Activated CD4-positive, alpha-beta T cell treated with anti-CD3 and anti-CD28 coated beads, Interleukin-2, Interleukin-6, amounts not matched to agents 100 ng/mL and 50 ng/mL, durations not matched to agents 16 hours and 8 hours (primary cell): ENCODE measurements at places on chromosomes 4 and X.

DNA sequence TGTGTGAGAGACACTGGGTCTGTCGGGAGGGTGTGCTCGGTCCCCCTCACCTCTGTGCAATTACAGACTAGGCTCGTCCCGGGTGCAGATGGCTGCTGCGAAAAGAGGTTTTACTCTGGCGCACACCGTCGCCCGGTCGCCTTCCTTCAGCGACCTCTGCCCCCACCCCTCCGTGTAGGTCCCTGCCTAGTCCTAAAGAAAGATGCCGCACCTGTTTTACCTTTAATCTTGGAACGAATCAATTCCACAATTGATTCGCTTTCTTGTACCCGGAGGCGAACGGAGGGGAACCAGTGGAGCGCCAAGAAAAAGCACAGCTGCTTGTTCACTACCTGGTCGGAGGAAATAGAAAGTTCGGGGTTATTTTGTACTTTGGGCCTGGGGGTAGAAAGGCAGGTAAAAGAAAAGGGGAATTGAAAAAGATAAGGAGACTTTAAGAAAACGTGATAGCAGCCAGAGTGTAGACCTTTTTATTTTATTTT is 1.2 kb downstream of the NPNT start:
- no peak for DNase-seq

GRCh38 chr4:115274545-115274944 is 161.1 kb upstream of the NDST4 start:
- DNase-seq = peak; percentile 17

DNA sequence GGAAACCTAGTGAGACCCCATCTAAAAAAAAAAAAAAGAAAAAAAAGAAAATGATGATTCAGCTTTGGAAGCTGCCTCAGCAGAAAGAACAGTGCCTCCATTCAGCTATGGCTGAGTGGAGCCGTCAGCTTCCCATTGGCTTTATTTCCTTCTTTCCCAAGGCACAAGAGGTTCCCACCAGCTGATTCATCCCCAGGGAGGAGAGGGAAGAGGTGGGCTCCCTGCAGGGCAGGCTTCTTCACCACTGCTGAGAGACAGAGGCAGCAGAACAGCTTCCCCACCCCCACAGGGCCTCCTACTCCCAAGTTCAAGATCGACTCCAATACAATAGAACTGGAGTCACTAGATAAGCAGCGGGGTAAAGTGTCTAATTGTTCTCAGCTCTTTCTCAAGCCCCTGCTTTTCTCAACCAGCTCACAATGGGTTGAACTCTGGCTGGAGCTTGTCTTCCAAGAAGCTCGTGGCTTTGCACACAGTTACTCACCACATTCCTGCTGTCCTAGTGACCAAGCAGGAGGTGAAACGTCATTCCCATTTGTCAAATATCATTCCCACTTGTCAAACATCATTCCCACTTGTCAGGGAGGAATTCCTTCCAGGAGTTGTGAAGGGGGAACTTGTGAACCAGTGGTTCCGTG is 47.8 kb downstream of the FHDC1 start:
- DNase-seq = no peak

- peak; percentile 12 for DNase-seq
Observed at GRCh38 chrX:18873189-18873791, 110.6 kb downstream of the PHKA2 start.

DNA sequence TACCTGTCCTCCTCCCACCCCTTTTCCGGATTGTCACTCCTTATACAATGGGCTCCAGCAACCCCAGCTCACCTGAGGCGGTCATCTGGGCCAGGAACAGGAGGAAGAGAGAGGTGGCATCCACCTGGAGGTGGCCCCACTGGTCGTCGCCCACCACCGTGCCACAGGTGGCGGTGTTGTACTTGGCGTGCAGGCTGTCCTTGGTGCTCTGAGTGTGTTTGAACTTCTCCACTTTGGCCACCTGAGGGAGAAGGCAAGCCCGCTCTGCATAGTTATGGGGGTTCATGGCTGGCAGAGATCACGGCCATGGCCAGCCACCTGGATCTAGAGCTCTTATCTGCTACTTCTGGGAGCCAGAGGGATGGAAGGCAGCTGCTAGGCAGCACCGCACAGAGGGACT is 32.9 kb downstream of the PHKA2 start:
- no peak for DNase-seq

DNA sequence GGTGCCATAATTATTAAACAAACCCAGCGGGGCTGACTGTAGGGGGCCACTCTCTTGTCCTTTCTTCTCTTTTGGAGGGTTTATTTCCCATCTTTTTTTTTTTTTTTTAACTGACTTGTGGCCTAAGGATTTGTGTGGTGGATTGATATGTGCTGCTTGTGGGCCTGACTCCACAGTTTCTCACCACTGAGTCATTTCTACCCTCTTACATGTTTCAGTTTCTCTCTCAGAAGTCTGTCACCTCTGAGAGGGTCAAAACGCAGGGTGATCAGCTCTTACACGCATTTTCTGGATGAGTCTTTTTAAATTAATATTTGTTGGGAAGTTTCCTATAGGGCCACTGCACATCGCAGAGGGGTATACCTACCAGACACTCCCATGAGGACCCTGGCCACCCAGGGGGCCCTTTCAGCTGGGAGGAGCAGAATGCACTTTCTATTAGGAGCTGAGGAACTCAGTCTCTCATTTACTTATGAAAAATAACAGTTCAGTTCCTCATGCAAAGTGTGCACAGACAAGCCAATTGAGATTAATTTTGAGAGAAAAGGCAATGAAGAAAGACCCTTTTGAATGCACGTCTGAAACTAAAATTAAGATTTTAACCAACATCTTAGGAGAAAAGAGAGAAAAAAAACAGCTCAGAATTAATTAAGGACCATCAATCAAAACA is 407.9 kb downstream of the TECRL start:
- DNase-seq = peak; percentile 2

DNA sequence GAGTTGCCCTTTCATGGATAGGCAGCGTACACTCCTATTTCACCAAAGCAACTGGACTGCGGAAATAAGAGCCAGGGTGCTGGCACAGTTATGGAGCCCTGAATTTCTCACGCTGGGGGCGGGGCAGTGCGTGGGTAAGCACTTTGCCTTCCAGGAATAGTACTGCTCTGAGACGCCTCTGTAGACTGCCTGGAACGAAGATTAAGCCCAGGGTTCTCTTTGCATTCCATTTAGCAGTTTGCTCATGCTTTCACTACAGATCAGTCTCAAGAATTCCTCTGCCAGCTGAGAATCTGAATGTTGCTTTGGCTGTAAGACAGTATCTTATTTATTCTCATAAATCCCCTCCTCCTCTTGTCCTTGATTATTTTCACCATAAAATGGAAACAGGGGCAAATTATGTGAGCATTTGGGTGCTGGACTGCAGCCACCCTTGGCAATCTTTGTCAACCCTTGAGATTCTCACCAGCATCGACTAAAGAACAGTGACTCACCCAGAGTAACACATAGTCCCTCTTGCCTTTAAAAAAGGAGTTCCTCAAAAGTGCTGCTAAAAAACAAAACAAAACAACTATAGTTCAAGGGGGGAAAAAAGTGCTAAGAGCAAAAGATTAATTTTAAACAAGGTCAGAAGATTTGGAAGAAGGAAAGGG is 88.9 kb upstream of the CITED1 start:
- no peak for DNase-seq

GRCh38 chr4:8053688-8054449 is 104.7 kb downstream of the ABLIM2 start:
- DNase-seq = no peak

- no peak for DNase-seq
Observed at GRCh38 chrX:140274811-140275525, 229.9 kb downstream of the SOX3 start.

GRCh38 chr4:104248726-104249125 is 246.0 kb downstream of the CXXC4 start:
- no peak for DNase-seq

- DNase-seq = peak; percentile 22
Observed at GRCh38 chrX:118627084-118627758, 100.2 kb upstream of the IL13RA1 start.

- DNase-seq = peak; percentile 64
Observed at GRCh38 chr4:140884431-140885058, 128.4 kb upstream of the TBC1D9 start.

- DNase-seq = peak; percentile 5
Observed at GRCh38 chr4:40749717-40750460, at the start of gene NSUN7. Gene NSUN7, plus strand, starts transcription at chr4:40749955. Its CDS starts 739 bp downstream, at chr4:40750694.

- no peak for DNase-seq
Observed at GRCh38 chrX:97527725-97528124, 644.0 kb downstream of the RPA4 start.

- peak; percentile 14 for DNase-seq
Observed at GRCh38 chrX:109393859-109394258, 88.0 kb downstream of the GUCY2F start.

- no peak for DNase-seq
Observed at GRCh38 chr4:116361790-116362189, 723.6 kb downstream of the TRAM1L1 start.

GRCh38 chrX:65582450-65583082 is 48.0 kb upstream of the LAS1L start:
- DNase-seq = no peak

GRCh38 chr4:184934961-184935360 is 83.3 kb upstream of the HELT start:
- no peak for DNase-seq

GRCh38 chr4:18314731-18315130 is 293.2 kb upstream of the LCORL start:
- no peak for DNase-seq

DNA sequence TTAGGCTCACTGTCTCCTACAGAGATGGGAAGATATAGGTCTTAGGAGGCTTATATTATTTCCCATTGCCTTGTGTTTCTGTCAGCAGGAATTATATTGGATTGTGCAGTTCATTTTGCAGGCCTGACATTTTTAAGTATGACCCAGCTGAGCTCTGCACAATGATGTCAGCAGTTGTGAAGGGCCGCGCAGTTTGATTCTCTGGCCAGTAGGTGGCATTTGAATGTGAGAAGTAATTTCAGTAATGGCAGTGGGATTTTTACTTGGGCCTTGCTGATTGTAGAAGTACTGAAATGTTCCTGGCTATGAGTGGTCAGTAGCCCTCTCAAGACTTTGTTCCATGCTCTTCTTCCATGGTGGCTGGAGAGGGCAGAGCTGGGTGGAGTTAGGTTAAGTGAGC is 247.2 kb upstream of the MTMR8 start:
- DNase-seq = peak; percentile 24

GRCh38 chr4:90127223-90127705 is at the start of gene CCSER1:
Gene CCSER1, plus strand, starts transcription at chr4:90127394.
- peak; percentile 40 for DNase-seq

DNA sequence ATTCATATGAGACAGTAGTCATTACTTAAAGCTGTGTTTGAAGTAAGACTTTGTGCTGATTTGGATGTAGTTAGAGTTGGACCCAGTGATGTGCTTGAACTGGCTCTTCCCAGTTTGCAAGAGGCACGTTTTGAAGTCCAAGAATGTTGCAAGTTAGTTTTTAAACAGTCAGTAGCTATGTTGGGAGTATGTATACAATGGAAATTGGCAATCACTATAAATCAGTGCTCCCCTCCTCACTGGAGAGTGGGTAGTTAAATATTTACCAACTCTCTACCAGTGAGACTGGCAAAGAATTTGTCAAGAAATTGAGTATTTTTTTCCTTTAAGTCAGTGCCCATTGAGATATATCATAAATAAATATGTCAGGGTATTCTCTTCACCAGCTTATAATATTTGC is 191.9 kb upstream of the SPRY1 start:
- no peak for DNase-seq

DNA sequence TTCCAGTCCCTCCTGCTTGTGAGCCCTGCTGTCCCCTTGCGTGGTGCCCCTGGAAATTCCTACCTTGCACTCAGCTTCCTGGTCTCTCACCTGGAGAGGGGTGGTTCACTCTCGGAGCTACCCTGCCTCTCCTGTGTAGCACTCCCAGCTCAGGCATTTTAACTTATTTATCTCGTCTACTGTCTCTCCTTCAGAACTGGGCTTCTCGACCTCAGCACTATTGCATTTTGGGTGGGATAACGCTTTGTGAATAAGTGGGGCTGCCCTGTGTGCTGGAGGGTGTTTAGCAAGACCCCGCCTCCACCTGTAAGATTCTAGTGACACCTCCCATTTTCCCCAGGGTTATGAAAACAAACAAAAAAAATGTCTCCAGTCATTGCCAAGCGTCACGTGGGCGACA is 56.0 kb upstream of the SORCS2 start:
- no peak for DNase-seq

DNA sequence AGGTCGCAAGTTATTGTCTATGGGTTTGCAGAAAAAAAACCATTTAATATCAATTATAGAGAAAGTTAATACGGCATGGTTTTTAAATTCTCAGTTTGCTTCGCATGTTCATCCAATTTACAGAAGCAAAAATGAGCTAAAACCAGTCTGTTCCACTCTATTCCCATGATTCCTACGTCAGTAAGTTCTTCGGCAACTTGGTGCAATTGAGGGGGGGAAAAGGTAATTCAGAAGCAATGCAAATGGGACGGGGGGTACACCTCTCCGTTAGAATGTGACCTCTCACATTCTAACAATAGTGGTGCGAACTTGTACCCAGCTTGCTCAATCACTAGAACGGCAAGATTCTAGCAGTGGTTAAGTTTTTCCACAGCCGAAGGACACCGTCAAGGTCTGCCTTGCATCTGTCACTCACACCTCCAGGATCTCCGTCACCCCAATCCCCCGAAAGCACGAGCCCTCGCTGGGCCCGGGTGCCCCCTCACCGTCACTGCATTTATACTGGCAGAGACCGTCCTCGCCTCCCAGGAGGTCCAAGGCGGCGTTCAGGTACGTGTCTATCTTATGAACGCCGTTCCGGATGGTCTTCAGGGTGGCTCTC is 653 bp downstream of the PLA2G12A start:
- DNase-seq = peak; percentile 13

DNA sequence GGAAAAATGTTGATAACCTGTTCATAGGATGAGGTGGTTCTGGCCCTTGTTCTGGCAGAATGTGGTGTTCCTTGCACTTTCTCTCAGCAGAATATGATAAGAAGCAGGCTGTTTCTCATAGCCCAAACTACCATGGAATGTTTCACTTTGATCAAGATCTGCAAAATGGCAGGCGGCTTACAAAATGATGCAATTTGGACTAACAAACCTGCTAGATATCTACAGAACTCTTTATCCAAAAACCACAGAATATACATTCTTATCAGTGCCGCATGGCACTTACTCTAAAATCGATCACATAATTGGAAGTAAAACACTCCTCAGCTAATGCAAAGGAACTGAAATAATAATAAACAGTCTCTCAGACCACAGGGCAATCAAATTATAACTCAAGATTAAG is 55.9 kb upstream of the ABCB7 start:
- no peak for DNase-seq

GRCh38 chr4:110886270-110886669 is 263.4 kb upstream of the PITX2 start:
- DNase-seq = no peak

GRCh38 chrX:130378024-130378669 is 7.3 kb downstream of the GPR119 start:
- DNase-seq = no peak

GRCh38 chr4:175954685-175955084 is 111.0 kb upstream of the WDR17 start:
- DNase-seq = no peak

- no peak for DNase-seq
Observed at GRCh38 chrX:80602036-80602860, 182.0 kb downstream of the TENT5D start.

- DNase-seq = no peak
Observed at GRCh38 chr4:18077808-18078207, 56.3 kb upstream of the LCORL start.

- no peak for DNase-seq
Observed at GRCh38 chr4:123556526-123556925, 159.9 kb downstream of the SPRY1 start.
